ENCODE measurements at places on chromosomes 4 and X.

DNA sequence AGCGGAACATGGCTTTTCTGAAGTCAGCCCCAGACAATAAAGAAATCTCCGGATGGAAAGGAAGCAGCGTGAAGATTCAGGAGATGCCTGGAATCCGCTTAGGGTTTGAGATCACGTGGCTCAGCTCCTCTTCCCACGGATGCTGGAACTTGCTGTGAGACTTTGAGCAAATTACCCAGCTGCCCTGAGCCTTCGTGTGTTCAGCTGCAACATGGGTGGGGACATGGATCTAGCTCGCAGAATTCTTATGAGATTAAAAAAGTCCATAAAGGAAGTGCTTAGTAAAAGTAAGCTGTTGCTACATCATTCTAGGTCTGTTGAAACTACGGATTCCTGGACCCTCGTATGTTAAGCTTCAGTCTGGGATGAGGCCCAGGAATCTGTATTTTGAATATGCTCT is 55.7 kb upstream of the STIM2 start:
- DNase-seq, result no peak

DNA sequence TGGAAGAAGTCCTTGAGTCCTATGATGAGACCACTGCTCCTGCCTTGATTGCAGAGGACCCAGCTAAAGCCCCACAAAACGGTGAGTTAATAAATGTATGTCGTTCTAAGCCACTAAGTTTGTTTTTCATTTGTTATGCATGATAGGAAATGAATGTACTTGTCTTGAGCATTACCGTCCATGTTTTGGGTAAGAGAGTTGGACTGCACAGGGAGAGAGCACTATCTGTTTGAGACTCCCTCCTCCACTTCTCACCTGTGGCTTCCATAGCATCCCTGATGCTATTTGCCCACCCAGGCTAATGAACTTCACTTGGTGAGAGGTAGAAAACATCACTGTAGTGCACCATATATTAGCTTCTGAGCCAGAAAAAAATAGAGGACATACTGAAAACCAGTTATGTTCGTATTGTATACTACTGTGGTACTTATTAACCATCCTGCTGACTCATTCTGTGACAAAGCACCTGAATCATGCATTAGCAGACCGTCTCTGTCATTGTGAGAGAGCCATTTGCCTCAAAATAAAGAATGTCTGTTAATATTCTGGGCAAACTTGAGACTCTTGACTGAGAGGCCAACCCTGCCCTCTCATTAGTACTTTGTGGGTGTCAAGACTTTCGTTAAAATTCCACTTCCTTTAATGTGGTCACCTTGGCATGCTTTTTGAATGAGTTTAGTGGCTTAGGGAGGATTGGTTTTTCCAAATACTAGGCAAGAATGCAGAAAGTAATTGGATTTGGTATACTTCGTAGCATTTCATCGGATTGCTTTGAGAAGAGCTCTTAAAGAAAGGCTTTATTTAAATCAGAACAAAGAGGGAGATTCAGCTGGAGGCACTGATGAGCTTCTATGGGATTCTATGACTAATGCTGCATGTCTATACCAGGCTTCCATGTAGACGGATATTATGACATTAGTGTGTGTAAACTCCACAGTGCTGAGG is 99.3 kb upstream of the GRPR start:
- no peak for DNase-seq

DNA sequence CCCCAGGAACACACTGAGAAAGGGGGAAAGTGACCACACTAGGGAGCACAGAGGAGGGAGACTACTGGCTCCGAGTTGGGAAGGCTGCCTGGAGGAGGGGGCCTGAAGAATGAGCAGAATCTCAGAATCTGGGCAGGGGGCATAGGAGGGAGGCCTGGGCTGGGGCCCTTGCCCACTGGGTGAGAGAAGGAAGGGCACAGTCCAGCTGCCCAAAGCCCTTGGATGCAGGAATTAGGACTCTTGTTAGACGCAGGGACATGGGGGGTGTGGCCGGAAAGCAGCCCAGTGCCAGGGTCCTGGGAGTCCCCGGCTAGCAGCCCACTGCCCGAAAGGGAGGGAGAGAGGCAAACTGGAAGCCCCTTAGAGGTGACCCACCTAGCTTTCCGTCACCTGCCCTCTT is 1.9 kb upstream of the DUSP9 start:
- DNase-seq, result no peak

GRCh38 chr4:184514121-184514988 is 40.0 kb upstream of the IRF2 start:
- DNase-seq, result peak; percentile 75

- DNase-seq, result no peak
Observed at GRCh38 chrX:123807835-123808416, 51.9 kb upstream of the XIAP start.

- peak; percentile 29 for DNase-seq
Observed at GRCh38 chrX:120365320-120365719, 3.4 kb downstream of the ATP1B4 start.

DNA sequence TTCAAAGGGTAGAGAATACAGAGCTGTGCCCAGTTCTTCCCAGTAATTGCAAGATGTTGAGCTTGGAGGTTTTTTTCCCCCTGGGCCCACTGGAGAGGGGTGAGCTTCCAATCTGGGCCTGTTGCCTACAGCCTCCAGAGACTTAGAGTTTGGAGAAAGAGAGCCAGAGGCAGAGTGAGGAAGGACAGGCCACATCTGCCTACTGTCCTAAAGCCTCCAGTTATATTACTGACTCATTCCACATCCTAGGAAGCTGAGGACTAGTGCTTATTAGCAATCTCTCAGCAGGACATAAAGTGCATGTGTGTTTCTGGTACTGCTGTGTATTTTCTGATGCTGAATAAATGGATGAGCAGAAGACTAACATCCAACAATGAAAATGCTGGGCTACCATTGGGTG is 181.0 kb upstream of the MAMLD1 start:
- DNase-seq, result no peak

DNA sequence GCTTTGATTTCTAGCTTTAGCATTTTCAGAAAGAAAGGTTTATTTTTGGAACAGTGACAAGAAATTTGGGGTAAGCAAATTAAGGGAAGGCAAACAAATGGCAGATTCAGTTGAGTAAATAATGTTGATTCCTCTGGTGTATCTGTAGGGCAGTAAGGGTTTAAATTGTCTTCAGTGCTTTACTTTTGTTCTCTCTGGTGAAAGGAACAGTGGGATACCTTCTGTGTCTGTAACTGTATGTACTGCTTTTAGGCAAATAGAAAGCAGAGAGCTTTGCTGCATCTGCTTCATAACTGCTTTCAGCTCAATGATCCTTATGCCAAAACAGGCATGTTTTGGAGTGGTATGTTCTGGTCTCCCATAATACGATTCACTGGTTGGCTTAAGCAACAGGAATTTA is 932.1 kb upstream of the SLIT2 start:
- no peak for DNase-seq

DNA sequence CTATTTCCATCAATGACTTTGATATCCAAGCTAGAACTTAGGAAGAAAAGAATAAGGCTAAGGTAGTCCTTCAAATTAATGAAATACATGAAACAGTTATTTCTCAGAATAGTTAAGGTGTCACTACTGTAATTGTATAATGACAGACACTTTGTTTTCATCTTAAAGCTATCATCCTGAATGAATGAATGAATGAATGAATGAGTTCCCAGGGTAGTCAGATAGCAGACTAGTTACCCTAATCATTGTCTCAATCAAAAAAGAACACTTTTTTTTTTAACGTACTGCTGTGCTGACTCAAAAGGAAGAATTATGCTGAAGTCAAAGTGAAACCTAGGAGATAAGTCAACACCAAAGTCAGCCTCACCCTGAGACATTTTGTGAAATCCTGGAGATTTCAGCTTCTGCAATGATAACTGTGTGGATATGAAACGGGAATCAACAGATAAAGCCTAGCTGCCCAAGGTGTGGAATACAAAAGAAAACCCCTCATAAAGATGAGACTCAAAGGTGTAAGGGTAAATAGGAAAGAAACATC is 68.3 kb upstream of the CNKSR2 start:
- no peak for DNase-seq

GRCh38 chr4:24772061-24772705 is 23.2 kb upstream of the SOD3 start:
- DNase-seq, result no peak

- no peak for DNase-seq
Observed at GRCh38 chrX:136496186-136496763, 1.1 kb upstream of the HTATSF1 start.

GRCh38 chr4:99946356-99947189 is at the start of gene DNAJB14:
DNAJB14 (minus strand) TSS chr4:99946618; CDS start chr4:99946571, 47 bp downstream.
- DNase-seq, result peak; percentile 85

All from activated T-cell treated with anti-CD3 and anti-CD28 coated beads for 48 hours (primary cell).